ENCODE measurements at places on chromosomes 5 and 9. TPM values are rescaled to one million over a fixed set of nuclear protein-coding genes. Genes with fewer than 3 reads are reported as not detected.

The CDH9 gene
- total RNA-seq: not detected

The PCDHA8 gene
- total RNA-seq: not detected

The TRIO gene
- total RNA-seq: 14.0 TPM

The BTNL3 gene
- 0.10 TPM for total RNA-seq

The SLC6A3 gene
- total RNA-seq: not detected

The SLC36A3 gene
- not detected for total RNA-seq

The GNA14 gene
- 0.29 TPM for total RNA-seq

The GARNL3 gene
- 2.2 TPM for total RNA-seq

The SPINK1 gene
- total RNA-seq: not detected

The RASEF gene
- not detected for total RNA-seq

The CNTLN gene
- 0.67 TPM for total RNA-seq

The GFPT2 gene
- 0.70 TPM for total RNA-seq

The FGD3 gene
- 72.9 TPM for total RNA-seq

The SLC25A48 gene
- total RNA-seq: not detected

The GPX8 gene
- not detected for total RNA-seq

- no peak for DNase-seq
Measured at GRCh38 chr9:136779808-136780207, 11.3 kb upstream of the TMEM141 start.

- no peak for DNase-seq
Measured at GRCh38 chr9:120408680-120409258, 171.2 kb downstream of the CDK5RAP2 start.

DNA sequence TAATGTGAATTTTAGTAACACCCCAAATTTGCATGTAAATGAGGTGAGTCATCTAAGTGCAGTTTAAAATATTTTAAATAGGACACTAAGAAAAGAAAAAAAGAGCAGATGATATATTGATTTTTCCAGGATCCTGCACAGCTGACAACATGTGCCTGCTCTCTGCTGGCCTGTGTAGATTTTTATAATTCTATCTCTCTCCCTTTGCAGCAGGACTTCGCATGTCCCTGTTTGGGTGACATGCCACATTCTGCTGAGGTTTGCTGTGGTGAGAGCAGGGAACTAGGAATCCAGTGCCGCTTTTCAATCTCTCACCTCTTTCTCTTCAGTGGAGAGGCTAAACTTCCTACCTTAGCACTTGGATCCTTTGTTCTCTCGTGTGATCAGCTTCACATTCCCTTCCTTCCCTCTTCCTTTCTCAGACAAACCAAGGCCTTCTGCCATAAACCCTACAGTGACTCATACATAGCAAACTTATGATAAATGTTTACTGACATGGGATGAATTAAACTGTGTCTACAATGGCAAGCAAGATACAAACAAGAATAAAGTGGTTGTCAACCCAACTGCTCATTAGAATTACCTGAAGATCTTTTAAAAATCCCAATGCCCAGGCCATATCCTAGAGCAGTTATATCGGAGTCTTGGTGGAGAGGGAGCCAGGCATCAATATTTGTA is 198.8 kb upstream of the EFNA5 start:
- DNase-seq: no peak

- no peak for DNase-seq
Measured at GRCh38 chr5:43422143-43422542, 10.0 kb upstream of the CCL28 start.

DNA sequence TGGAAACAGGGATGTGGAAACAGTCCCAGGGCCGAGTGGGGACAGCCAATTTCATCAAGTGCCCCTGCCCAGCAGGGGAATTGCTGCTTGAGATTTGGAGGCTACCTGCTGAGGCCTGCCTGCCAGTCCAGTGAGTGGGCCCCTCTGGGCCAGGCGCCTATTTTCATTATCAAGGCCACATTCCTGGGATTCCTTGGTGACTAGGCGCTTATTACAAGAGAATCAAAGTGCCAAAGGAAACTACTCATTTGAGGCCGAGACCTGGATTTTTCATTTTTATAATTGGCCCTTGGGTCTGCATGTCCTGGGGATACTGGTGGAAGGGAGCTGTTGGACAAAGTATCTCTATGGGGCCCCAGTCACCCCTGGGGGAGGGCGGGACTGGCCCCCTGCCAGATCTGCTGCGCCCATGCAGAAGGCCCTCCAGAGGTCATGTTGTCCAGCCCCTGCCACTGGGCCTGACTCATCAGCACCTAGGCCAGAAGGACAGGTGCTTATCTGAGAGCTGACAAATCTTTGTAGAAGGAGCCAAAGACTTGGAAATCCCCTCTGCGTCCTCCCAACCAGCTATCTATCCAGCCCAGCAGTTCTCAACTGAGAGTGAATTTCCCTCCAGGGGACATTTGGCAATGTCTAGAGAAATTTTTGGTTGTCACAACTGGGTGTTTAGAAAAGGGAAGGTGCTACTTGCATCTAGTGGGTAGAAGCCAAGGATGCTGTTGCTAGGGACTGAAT is 45.6 kb downstream of the FOXI1 start:
- no peak for DNase-seq

- DNase-seq: no peak
Measured at GRCh38 chr5:88824892-88825583, 57.9 kb downstream of the MEF2C start.

DNA sequence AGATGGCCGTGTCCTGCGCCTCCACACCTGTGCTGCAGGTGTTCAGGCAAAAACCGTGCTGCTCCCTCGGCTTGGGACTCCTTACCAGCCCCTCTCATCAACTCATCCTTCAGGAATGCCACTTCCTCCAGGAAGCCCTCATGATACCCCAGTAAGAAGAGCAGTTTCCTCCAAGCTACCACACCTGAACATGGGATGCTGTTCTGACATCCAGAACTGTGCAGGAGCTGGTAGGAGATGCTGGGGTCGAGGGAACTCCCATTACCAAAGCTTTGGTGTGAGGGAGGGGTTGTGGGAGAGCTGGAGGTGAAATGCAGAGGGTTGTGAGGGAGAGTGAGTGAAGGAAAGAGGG is 18.9 kb downstream of the CARD19 start:
- no peak for DNase-seq

GRCh38 chr9:27784847-27785713 is 211.8 kb upstream of the C9orf72 start:
- DNase-seq: peak; percentile 47

DNA sequence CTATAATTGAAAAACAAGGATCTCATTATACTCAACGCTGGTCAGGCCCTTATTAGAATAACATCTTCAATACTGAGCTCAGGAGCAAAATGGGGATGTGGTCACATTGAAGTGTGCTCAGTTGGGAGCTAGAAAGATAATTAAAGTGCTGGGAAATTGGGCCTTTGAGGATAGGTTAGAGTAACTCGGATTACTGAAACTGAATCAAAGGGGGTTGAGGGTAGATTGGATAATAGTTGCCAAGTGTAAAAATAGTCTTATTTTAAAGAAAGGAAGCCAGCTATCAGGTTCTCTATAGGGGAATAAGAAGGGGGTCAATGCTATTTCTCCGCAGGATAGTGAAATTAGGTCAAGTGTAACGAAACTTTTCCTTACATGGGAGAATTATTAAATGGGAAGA is 391.0 kb upstream of the PTPRD start:
- DNase-seq: no peak

- DNase-seq: no peak
Measured at GRCh38 chr5:155783791-155784190, 543.2 kb upstream of the SGCD start.

- no peak for DNase-seq
Measured at GRCh38 chr9:136511670-136512592, 29.1 kb upstream of the SEC16A start.

DNA sequence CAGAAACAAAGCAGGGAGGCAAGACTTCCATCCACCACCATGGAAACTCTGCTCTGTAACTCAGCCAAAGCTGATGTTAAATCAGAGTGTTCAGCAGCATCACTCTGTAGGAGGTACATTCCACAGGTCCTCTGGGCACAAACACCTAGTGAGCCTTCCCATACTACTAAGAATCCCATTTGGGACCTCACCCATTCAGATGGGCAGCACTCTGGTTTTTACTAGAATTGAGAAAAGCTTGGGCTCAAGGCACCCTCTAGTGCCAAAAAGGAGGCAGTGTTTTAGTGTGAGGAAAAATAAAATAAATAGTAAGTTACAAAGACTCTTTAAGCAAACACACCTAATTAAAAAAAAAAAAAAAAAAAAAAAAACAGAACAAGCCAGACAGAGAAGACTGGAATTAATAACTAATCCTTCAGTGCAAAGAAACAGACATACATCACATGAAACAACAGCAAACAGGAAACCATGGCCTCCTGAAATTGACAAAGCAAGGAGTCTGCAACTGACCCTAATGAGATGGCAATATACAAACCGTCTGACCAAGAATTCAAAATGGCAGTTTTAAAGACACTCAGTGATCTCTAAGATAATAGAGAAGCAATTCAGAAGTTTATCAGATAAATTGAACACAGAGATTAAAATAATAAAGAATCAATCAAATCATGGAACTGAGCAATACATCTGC is 159.5 kb downstream of the GNA14 start:
- no peak for DNase-seq

- DNase-seq: no peak
Measured at GRCh38 chr5:116509483-116510244, 65.0 kb downstream of the SEMA6A start.

DNA sequence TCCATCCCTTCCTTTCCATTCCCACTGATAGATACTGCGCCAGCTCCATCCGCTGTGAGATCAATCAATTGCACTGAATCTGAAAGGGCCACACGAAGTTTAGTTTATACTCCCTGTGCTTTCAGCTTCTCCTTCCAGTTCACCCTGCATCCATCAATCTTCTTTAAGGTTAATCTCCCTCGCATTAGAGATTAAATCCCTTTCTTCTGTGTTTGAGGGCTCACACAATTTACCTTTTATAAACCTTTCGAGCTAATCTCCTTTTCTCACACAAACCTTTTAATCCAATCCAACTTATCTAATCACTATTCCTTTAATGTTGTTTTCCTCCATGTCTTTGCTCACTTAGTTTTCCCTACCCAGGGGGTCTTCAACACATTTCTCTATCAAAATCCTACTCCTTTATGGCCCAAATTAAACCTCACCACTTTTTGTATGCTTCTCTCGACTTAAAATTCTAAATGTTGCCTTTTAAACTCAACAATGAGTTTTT is 64.6 kb upstream of the HAPLN1 start:
- DNase-seq: no peak

DNA sequence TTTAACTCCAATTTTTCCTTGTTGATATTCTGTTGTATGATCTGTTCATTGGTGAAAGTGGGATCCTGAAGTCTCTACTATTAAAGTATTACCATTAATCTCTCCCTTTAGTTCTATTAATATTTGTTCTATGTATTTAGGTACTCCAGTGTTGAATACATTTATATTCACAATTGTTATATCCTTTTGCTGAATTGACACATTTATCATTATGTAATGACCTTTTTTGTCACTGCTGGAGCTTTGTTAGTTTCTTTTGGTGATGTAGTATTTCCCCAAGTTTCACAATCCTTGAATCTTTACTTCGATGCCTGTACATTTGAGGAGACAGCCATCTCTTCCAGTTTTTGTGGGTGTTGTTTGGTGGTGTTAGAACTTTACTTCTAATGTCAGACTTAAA is 53.7 kb upstream of the PPP3R2 start:
- DNase-seq: no peak

GRCh38 chr5:16461782-16462181 is 3.8 kb downstream of the ZNF622 start:
- DNase-seq: no peak

- DNase-seq: no peak
Measured at GRCh38 chr5:96718635-96719077, 56.5 kb downstream of the CAST start.

DNA sequence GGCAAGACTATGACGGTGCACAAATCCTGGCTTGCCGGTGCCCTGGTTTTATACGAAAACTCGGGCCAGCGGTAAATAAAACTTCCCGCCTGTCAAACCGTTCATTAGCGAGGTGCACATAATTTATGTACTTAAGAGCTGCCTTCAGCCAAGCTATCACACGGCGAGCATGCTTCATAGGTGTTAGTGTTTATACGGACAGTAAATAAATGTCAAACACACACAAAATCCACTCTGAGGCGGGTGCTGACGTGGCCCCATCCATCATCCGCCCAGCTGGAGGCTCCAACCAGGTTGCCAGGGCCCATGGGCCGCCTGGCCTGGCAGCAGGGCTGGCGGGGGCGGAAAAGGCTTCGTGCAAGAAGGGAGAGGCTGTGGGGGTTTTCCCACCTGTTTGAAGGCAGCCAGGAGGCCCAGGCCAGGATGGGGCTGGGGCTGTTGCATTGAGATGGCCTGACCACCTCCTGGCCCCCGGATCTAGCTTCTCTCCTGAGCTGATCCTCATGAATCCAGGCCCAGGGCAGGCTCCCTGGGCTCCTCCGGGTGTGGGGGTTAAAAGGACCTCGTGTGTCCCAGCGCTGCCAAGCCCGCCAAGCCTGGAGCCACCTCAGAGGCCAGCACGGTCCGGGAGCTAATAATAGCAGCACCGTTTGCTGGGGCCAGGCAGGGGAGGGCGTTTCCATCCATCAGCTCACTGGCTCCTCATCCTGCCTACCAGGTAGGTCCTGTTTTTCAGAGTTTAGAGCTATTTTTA is 43.2 kb downstream of the BARX1 start:
- no peak for DNase-seq

DNA sequence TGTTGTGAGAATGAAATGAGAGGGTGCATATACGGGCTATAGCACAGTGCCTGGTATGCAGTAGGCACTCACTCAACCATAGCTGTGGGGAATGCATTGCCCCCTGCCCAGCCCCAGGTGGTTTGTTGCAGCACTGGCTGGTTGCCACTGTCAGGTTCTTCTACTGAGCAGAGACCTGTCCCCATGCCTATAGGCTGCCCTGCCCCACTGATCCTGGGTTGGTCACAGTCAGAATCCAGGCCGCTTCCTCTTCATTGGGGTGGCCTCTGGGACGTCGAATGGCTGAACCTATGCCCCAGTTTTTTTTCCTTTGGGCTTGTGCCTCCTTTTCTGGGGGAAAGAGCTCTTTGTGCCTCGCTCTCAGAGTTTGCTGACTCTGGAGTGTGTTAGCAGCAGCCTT is 74.6 kb downstream of the RGS3 start:
- no peak for DNase-seq

GRCh38 chr9:103225702-103226646 is 230.8 kb downstream of the CYLC2 start:
- DNase-seq: no peak

GRCh38 chr5:24222876-24223275 is 421.9 kb downstream of the CDH10 start:
- no peak for DNase-seq

Measured in activated T-cell treated with anti-CD3 and anti-CD28 coated beads, Interleukin-2, amount 50 U/mL, for 72 hours (primary cell).